Lung (tissue), 17 donors: ENCODE measurements at places on chromosomes 4 and X. TPM values are rescaled to one million over a fixed set of nuclear protein-coding genes. Genes with fewer than 3 reads are reported as not detected.
A peak's percentile ranks its signal among the peaks of the same experiment; 100 is the strongest.

- peak; percentile 55 for DNase-seq
Observed at GRCh38 chr4:94304365-94304971, 38.2 kb downstream of the HPGDS start.

- DNase-seq: no peak
Observed at GRCh38 chrX:70922774-70923473, 8.0 kb downstream of the SLC7A3 start.

The OTOP1 gene
- not detected for total RNA-seq

The PYURF gene
- 82.0 TPM for total RNA-seq
